ENCODE measurements at places on chromosomes 3 and 15. TPM values are rescaled to one million over a fixed set of nuclear protein-coding genes. Genes with fewer than 3 reads are reported as not detected.

CLCN2 gene
- polyA plus RNA-seq: 16.1 TPM

ITGA11 gene
- polyA plus RNA-seq: 0.05 TPM

GOLGA6D gene
- polyA plus RNA-seq: 0.27 TPM

CPNE9 gene
- polyA plus RNA-seq: 6.0 TPM

COL6A5 gene
- polyA plus RNA-seq: 0.05 TPM

NSUN3 gene
- polyA plus RNA-seq: 2.4 TPM

WDR93 gene
- polyA plus RNA-seq: 0.03 TPM

GOLGA6L7 gene
- not detected for polyA plus RNA-seq

SAXO2 gene
- 1.9 TPM for polyA plus RNA-seq

GABRG3 gene
- 0.17 TPM for polyA plus RNA-seq

IL20RB gene
- polyA plus RNA-seq: 1.8 TPM

PP2D1 gene
- polyA plus RNA-seq: not detected

ITIH4 gene
- polyA plus RNA-seq: 3.2 TPM

EFHB gene
- 0.20 TPM for polyA plus RNA-seq

TGM4 gene
- polyA plus RNA-seq: 0.02 TPM

GUCA1C gene
- not detected for polyA plus RNA-seq

UBA5 gene
- 15.5 TPM for polyA plus RNA-seq

ISLR2 gene
- polyA plus RNA-seq: 0.47 TPM

CDCP1 gene
- polyA plus RNA-seq: 10.1 TPM

EIF5A2 gene
- polyA plus RNA-seq: 1.6 TPM

OCA2 gene
- 0.36 TPM for polyA plus RNA-seq

CPEB1 gene
- polyA plus RNA-seq: 4.4 TPM

SUCNR1 gene
- polyA plus RNA-seq: not detected

TGM5 gene
- polyA plus RNA-seq: not detected

RTF1 gene
- 18.6 TPM for polyA plus RNA-seq

KCNH8 gene
- 2.2 TPM for polyA plus RNA-seq

VEPH1 gene
- 9.1 TPM for polyA plus RNA-seq

AGBL1 gene
- polyA plus RNA-seq: not detected

PODXL2 gene
- 32.3 TPM for polyA plus RNA-seq

ASB14 gene
- not detected for polyA plus RNA-seq

GOLGA6L2 gene
- not detected for polyA plus RNA-seq

TASOR gene
- polyA plus RNA-seq: 7.8 TPM

BCHE gene
- 0.35 TPM for polyA plus RNA-seq

BUB1B gene
- polyA plus RNA-seq: 48.9 TPM

SLC27A2 gene
- polyA plus RNA-seq: 3.6 TPM

Measured in H1 (cell line).